ENCODE measurements at places on chromosomes 3 and 15.
A peak's percentile ranks its signal among the peaks of the same experiment; 100 is the strongest.

DNA sequence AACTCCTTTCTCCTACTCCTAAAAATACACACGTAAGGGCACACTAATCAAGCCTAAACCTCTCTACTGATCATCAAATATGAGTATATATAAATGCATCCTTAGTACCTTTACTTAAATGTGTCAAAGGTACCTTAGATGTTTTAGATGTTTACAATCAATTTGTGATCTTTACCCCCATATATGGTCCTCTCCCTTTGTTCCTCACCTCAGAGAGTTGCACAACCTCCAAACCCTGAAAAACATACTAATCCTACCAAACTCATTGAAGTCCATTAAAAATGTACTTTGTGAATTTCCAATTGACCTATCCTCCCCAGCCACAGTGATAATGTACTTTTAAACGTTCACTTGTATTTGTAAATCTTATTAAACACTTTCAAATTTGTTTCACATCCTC is 249.1 kb downstream of the STAG1 start:
- DNase-seq: no peak

DNA sequence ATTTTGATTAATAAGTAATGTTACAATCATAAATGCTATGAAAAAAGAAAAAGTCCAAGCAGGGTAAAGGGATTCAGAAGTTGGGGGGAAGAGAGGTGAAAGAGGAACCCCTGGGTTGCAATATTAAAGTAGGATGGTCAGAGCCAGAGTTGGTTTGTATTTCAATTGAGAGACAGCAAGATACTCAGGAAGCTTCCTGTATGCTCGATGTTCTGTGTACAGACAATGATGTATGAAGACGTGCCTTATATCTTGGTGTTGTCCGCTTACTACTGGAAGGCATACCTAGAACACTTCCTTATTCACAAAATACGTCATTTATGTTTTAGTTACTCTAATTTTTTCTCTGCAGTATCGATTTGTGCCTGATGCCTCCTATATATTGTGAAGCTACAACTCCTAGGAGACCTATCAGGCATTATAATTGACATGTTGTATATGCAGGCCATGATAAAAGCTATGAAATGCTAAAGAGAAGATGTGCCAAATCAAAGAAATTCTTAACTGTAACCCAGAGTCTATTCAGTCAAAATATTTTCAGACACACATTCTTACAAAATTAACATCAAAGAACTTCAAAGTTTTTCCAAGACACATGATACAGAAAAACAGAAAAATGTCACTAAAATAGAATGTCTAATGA is 87.5 kb downstream of the TBL1XR1 start:
- no peak for DNase-seq

GRCh38 chr3:154123906-154124305 is 2.7 kb downstream of the ARHGEF26 start:
- DNase-seq: no peak

DNA sequence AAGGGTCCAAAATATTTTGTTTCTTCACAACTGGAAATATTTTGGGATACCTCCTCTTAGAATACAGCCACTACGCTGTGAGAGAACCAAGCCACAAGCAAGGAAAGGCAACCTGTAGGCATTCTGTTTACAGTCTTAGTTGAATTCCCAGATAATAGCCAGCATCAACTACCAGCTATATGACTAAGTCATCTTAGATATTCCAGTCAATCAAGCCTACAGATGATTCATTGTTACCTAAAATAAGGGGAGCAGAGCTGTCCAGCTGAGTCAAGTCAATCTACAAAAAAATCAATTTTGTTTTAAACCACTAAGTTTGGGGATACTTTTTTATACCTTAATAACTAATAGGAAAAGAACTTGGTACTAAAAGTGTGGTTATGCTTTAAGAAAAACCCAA is 526.4 kb upstream of the DPPA4 start:
- no peak for DNase-seq

- no peak for DNase-seq
Measured at GRCh38 chr3:103459815-103460214, 1025.0 kb downstream of the ZPLD1 start.

GRCh38 chr3:119559441-119559963 is at the start of gene CD80:
Gene CD80 (minus strand): TSS chr3:119559614. CDS start chr3:119557728, 1,886 bp downstream.
- DNase-seq: peak; percentile 70

GRCh38 chr3:159265705-159266104 is 463.9 kb downstream of the MFSD1 start:
- no peak for DNase-seq

GRCh38 chr15:79549196-79549595 is 117.1 kb downstream of the MINAR1 start:
- no peak for DNase-seq

DNA sequence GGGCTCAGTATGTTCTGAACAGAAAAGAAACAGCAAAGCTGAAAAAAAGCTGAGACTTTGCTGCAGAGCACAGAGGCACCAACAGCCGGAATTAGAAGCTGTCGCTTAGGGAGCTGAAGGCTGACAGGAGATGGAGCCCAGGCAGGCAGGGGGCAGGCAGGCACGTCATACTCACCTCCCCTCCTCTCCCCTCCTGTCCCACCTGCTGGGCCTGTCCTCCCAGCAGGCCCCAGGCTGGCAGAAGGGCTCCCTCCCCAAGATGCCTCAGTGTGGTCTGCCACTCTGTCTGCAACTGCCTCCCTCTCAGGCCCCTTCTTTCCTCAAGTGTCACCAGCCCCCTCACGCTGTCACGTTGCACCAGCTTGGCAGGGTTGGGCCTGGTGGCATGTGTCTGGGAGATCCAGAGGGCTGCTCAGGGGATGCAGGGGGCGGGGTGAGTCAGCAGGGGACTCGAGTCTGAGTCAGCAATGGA is 3.2 kb upstream of the ANKRD63 start:
- no peak for DNase-seq

- DNase-seq: no peak
Measured at GRCh38 chr3:105232553-105232952, 134.2 kb upstream of the ALCAM start.

DNA sequence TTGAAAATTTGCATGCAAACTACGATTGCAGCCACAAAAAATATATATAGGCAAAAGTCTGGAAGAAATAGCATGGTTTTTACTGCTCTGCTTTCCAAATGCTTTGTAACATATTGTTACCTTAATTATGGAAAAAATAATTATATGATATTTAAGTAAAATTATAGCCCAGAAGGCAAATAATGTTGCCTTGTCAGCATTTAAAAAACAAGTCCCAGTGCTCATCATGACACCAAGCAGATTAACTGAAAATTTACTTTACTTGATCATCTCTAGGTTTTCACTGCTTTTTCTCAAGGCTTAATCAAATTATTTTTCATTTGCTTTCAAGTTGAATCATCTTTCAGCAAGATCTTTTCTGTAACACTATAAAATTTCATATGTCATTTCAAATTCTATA is 262.9 kb downstream of the ZMAT3 start:
- DNase-seq: no peak

DNA sequence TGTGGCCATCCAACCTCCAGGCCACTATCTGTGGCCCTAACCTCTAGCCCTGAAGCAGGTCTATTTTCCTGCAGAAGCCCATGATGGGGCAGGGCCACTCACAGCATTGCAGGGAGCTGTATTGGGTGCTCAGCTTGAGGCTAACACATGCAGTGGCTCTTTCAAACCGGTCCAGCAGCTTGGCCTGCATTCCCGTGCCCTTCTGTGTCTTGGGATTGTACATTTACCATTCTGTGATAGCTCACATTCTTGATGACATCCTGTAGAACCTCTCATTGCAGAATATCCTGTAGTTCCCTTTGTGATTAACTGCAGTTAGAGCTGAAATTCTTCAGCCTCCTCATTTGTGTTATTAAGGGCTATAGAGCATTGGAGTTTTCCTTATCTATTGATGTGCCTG is 60.8 kb upstream of the ANKRD34C start:
- no peak for DNase-seq

GRCh38 chr3:184525337-184526087 is 36.1 kb upstream of the EPHB3 start:
- DNase-seq: peak; percentile 23

- DNase-seq: no peak
Measured at GRCh38 chr15:62745621-62746225, 296.8 kb upstream of the TPM1 start.

- DNase-seq: no peak
Measured at GRCh38 chr3:113339616-113340244, 101.6 kb downstream of the CFAP44 start.

- no peak for DNase-seq
Measured at GRCh38 chr3:128080323-128081080, 28.3 kb downstream of the SEC61A1 start.

DNA sequence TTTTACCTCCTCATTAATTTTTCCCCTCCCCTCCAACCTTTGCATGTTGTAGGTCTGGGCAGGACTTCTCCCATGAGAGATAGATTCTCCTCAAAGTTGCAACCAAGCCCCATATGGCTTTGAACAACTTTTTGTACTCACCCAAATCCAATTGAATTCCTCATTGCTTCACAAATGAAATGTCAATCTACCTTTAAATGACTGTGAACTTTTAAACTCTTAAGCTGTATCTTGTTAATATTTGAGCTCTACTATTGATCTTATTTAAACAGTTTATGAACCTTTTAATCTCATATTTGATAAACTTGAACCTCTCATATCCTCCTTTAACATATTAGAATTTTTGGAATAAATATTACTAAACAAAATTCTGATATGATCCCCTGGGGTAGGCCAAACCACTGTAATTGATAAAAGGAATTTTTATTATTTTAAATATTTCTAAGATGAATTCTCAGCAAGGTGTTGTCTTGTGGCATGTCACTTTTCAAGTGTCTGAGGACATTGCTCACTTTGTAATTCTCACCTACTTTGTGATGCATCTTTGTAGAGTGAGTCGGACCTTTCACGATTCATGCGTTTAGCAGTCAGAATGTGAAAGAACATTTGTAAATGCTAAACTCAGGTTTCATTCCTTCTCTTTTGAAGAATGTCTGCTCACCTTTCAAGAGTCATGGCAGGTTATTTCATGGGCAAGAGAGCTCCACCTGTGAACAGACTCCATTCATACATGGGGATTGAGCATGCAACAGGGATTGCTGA is 23.4 kb upstream of the GREM1 start:
- DNase-seq: no peak

GRCh38 chr3:71488391-71488809 is 95.1 kb downstream of the FOXP1 start:
- peak; percentile 50 for DNase-seq

DNA sequence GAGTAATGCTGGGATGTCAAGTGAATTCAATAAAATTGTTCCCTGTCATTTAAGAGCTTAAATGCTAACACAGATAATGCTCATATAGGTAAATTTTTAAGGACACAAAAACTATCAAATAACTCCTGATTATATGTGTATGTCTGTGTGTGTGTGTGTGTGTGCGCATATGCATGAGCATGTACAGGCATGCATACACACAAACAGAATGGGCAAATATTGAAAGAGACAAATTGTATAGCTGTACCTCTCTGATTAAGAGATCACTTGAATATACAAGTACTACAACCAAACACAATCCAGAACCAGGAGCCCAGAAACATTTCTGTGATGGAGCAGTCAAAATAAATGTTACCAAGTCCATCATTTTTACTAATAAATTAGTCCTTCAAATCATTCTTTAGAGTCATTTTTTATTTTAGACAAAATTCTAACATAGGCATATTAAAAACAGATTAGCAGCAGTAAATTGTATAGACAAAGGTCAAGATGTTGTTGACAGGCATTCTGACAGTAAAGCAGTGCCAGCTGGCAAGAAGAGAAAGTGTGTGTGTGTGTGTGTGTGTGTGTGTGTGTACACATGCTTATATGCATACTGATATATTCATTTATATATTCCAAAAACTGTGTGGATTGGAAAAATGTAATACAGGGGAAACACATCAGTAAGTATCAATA is 145.3 kb downstream of the CD47 start:
- no peak for DNase-seq

DNA sequence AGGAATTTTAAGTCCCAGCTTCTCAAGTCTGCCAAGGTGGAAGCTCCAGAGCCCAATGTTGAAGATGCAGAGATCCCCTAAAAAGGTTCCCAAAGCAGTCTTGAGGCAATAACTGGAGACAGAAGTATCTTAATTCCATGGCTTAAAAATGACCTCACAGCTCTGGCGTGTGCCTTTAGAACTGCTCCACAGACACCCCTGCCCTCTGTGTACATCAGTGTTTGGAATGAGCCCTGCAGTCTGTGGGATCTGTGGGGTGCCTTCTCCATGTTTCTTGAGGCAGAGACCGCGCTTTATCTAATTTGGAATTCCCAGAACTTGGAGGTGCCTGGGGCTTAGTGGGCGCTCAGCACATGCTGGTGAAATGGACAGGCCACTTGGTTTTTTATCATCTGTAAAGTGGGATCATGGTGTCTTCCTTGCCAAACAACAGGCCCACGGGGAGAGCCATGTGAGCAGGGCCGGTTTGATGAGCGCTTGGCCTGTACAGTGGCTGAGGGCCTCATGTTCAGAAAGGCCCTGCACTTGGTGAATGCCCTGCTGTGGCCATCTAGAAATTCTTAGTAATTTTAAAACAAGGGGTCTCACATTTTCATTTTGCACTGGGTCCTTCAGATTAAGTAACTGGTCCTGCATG is 7.1 kb downstream of the ITGA11 start:
- no peak for DNase-seq

DNA sequence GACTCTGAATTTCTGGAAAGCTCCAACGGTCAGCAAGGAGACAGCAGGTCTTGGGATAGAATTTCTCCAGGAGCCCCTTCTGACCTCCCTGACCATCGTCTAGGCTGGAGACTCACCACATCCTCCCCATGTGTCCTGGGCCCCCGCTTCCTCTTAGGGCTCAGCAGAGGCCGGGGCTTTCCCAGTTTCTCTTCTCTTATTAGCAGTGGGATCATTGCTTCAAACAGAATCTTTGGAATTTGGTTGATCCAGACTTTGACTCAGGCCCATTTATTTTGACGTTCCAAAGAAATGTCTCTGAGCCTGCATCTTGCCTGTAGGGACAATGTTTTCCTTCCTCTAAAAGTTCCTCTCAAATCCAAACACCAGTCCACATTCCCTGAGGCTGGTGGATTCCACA is 38.4 kb upstream of the SLC6A6 start:
- DNase-seq: no peak
